ENCODE measurements at places on chromosomes 2 and 18.
A peak's percentile ranks its signal among the peaks of the same experiment; 100 is the strongest.

GRCh38 chr2:210003359-210003758, 921 bp downstream of the RPE start:
- DNase-seq, result no peak
- H3K27me3 ChIP-seq, result no peaks in the 10 kb centered on the region

DNA sequence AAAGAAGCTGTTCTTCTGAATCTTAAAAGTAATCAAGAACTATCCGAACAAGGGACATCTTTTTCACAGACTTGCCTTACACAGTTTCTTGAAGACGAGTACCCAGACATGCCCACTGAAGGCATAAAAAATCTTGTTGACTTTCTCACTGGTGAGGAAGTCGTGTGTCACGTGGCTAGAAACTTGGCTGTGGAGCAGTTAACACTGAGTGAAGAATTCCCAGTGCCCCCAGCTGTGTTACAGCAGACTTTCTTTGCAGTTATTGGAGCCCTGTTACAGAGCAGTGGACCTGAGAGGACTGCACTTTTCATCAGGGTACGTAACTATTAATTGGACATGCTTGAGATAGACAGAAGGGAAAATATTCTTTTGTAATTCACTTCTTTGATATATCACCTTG, 2.4 kb downstream of the MRPL44 start:
- peaks cover 33% of the 10 kb centered on the region for H3K4me1 ChIP-seq
- H3K27ac ChIP-seq, result no peak overlapping the region
- H3K36me3 ChIP-seq, result peaks cover 11% of the 10 kb centered on the region
- H3K27me3 ChIP-seq, result no peaks in the 10 kb centered on the region

- H3K27ac ChIP-seq, result no peak overlapping the region
- H3K4me1 ChIP-seq, result no peaks in the 10 kb centered on the region
- H3K27me3 ChIP-seq, result no peaks in the 10 kb centered on the region
- H3K4me3 ChIP-seq, result no peak overlapping the region
Observed at GRCh38 chr18:63843008-63843407, 44.5 kb upstream of the SERPINB2 start.

GRCh38 chr18:2971741-2972552, 41.0 kb downstream of the LPIN2 start:
- no peaks in the 10 kb centered on the region for H3K36me3 ChIP-seq
- peak overlapping the region; percentile 13 for H3K4me3 ChIP-seq
- no peaks in the 10 kb centered on the region for H3K27me3 ChIP-seq
- DNase-seq, result peak; percentile 57

DNA sequence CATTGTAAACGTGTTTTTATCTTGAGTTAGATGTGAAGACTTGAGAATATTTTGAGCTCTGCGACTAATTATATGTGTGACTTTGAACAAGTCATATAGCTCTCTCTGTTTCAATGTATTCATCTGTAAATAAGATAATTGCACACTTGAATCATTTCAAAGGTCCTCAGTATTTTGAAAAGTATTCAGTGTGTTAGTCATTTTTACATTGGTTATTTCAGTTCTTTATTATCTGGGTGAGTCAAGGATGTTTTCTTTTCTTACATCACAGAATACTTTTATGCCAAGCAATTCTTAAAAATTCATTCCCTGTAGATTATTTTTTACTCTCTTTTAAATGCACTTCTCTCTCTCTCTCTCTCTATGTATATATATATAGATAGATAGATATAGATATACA, 1098.0 kb upstream of the ZEB2 start:
- H3K4me1 ChIP-seq, result no peaks in the 10 kb centered on the region
- H3K27ac ChIP-seq, result no peak overlapping the region
- no peaks in the 10 kb centered on the region for H3K27me3 ChIP-seq
- H3K36me3 ChIP-seq, result no peaks in the 10 kb centered on the region
- no peak for DNase-seq

DNA sequence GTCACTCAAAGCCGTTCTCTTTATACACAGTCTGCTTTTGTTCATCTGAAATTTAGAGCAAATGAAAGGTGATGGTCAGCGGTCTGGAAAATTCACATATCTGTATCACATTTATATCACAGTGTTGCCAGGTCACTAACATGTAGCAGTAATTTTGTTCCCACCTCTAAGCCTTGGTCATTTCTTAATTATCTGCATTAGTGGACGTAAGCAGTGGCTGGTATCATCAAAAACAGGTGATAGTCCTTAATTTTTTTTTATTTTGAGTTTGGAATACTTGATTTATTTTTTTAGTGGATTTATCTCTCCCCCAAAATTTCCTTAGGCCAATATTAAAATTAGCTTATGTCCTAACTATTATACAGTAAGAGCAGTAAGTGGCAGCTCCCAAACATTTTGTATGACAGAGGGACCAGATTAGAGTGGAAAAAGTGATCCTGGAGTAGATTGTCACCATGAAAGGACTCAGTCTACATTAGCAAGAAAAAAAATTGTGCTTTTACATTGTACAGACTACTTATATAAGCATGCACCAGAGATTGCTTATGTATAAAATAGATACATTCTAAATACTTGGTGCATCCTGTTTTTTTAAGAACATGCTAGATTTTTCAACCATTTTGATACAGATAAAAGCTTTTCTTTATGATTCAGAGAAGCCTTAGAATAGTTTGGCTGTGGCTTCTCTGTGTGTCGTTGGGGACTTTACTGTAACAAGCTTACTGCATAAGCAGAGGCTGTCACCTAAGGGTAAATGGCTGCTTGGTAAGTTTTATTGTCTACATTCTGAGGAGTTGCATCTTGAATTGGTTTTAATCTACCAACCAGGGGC, 65.0 kb downstream of the MAPRE2 start:
- H3K4me1 ChIP-seq, result no peaks in the 10 kb centered on the region
- peaks cover 11% of the 10 kb centered on the region for H3K36me3 ChIP-seq
- no peaks in the 10 kb centered on the region for H3K27me3 ChIP-seq
- DNase-seq, result no peak
- no peak overlapping the region for H3K4me3 ChIP-seq
- no peak overlapping the region for H3K27ac ChIP-seq

GRCh38 chr2:240902615-240903041, 3.5 kb upstream of the CROCC2 start:
- no peaks in the 10 kb centered on the region for H3K4me1 ChIP-seq
- no peak overlapping the region for H3K4me3 ChIP-seq
- no peak for DNase-seq

- no peaks in the 10 kb centered on the region for H3K4me1 ChIP-seq
- no peak overlapping the region for H3K4me3 ChIP-seq
- peaks cover 55% of the 10 kb centered on the region for H3K36me3 ChIP-seq
Observed at GRCh38 chr2:48482313-48482712, 47.6 kb upstream of the STON1 start.

DNA sequence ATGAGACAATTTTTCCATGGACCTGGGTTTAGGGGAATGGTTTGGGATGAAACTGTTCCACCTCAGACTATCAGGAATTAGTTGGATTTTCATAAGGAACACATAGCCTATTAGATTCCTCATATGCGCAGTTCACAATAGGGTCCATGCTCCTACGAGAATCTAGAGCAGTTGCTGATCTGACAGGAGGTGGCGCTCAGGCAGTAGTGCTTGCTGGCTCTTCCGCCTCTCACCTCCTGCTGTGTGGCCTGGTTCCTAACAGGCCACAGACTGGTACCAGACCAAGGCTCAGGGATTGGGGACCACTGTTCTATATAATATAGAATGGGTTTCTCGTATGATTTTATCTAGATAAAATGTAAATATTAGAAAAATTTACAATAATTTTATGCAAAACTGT, 338.7 kb downstream of the CPS1 start:
- DNase-seq, result no peak
- H3K27ac ChIP-seq, result no peak overlapping the region
- no peaks in the 10 kb centered on the region for H3K4me1 ChIP-seq
- no peak overlapping the region for H3K4me3 ChIP-seq
- H3K27me3 ChIP-seq, result no peaks in the 10 kb centered on the region

GRCh38 chr2:31381601-31382000, 32.9 kb downstream of the XDH start:
- H3K4me1 ChIP-seq, result no peaks in the 10 kb centered on the region
- no peak overlapping the region for H3K4me3 ChIP-seq
- no peak overlapping the region for H3K27ac ChIP-seq
- H3K36me3 ChIP-seq, result no peaks in the 10 kb centered on the region
- DNase-seq, result no peak
- H3K27me3 ChIP-seq, result no peaks in the 10 kb centered on the region

- no peaks in the 10 kb centered on the region for H3K27me3 ChIP-seq
- H3K27ac ChIP-seq, result no peak within 1 kb of the TSS
- no peak for DNase-seq
- H3K4me1 ChIP-seq, result no peaks in the 10 kb centered on the region
- no peak within 1 kb of the TSS for H3K4me3 ChIP-seq
Observed at GRCh38 chr18:33440060-33441043, at the start of gene CCDC178. CCDC178 (minus strand) TSS chr18:33440721; CDS start chr18:33412088, 28,633 bp downstream.

DNA sequence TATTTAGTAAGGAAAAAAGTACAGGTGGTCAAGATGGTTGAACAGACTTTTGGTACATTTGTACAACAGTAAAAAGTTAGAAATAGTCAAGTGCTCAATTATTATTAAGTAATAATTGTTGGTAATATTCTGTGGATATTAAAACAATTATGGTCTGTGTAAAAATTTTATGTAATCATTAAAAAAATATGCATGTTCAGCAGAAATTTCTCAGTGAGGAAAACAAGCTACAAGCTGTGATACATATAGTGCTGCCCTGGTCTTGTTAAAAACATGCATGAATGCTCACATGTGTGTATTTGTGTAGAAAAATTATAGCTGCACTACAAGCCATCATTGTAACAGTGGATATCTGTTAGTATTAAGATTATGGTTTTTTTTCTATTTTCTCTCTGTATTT, 13.0 kb downstream of the KCNH7 start:
- H3K4me3 ChIP-seq, result no peak overlapping the region
- DNase-seq, result no peak
- no peaks in the 10 kb centered on the region for H3K4me1 ChIP-seq
- H3K27ac ChIP-seq, result no peak overlapping the region
- no peaks in the 10 kb centered on the region for H3K27me3 ChIP-seq

DNA sequence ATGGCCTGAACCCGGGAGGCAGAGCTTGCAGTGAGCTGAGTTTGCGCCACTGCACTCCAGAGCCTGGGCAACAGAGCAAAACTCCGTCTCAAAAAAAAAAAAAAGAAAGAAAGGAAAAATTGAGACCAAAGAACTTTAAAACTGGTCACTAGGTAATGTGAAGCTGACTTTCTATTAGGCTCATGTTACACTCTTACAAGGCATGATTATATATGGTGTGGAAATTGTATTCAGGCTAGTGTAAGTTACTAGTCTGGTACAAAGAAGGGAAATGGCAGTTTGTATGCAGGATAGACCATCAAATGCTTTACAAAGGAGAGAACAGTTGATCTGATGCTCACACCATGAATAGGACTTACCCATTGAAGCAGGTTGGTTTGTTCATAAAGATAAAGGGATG, 35.4 kb upstream of the ARMC9 start:
- H3K4me3 ChIP-seq, result no peak overlapping the region
- no peaks in the 10 kb centered on the region for H3K27me3 ChIP-seq
- H3K36me3 ChIP-seq, result peaks cover 35% of the 10 kb centered on the region
- H3K27ac ChIP-seq, result no peak overlapping the region

GRCh38 chr2:179129574-179130238, 79.8 kb upstream of the CCDC141 start:
- no peak overlapping the region for H3K4me3 ChIP-seq
- no peak overlapping the region for H3K27ac ChIP-seq
- H3K27me3 ChIP-seq, result no peaks in the 10 kb centered on the region
- H3K4me1 ChIP-seq, result no peaks in the 10 kb centered on the region
- no peaks in the 10 kb centered on the region for H3K36me3 ChIP-seq

DNA sequence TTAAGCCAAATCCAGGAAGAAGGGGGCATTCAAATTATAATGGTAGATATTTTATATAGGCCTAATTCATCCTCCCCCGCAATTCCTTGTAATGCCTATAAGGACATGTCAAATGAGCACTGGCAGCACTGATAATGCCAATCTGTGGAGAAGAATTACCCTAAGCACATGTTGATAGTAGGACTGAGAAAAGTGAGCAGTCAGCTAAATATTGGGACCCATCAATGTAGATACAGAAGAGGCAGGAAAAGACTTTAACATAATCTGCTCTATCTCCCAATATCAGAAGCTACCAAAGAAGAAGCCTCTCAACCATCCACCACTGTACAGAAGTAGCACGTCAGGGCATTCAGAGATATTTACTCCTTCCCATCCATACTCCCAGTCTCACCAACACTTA, 101.3 kb upstream of the REG3A start:
- H3K4me3 ChIP-seq, result no peak overlapping the region
- no peaks in the 10 kb centered on the region for H3K4me1 ChIP-seq
- no peaks in the 10 kb centered on the region for H3K27me3 ChIP-seq
- no peak overlapping the region for H3K27ac ChIP-seq

GRCh38 chr2:236946871-236947270, 138.8 kb upstream of the COPS8 start:
- no peak overlapping the region for H3K4me3 ChIP-seq
- no peaks in the 10 kb centered on the region for H3K36me3 ChIP-seq
- no peaks in the 10 kb centered on the region for H3K27me3 ChIP-seq
- H3K4me1 ChIP-seq, result no peaks in the 10 kb centered on the region
- no peak for DNase-seq

GRCh38 chr2:70431716-70432347, 121.8 kb downstream of the TGFA start:
- no peak for DNase-seq
- no peaks in the 10 kb centered on the region for H3K27me3 ChIP-seq
- no peak overlapping the region for H3K27ac ChIP-seq
- H3K4me3 ChIP-seq, result no peak overlapping the region

- H3K36me3 ChIP-seq, result no peaks in the 10 kb centered on the region
- no peak overlapping the region for H3K4me3 ChIP-seq
- no peaks in the 10 kb centered on the region for H3K4me1 ChIP-seq
- H3K27me3 ChIP-seq, result no peaks in the 10 kb centered on the region
- DNase-seq, result no peak
Observed at GRCh38 chr18:48238206-48238605, 171.0 kb downstream of the ZBTB7C start.

- H3K27ac ChIP-seq, result no peak overlapping the region
- DNase-seq, result no peak
- H3K27me3 ChIP-seq, result no peaks in the 10 kb centered on the region
- H3K4me1 ChIP-seq, result no peaks in the 10 kb centered on the region
Observed at GRCh38 chr2:158686210-158686691, 108.9 kb upstream of the DAPL1 start.

DNA sequence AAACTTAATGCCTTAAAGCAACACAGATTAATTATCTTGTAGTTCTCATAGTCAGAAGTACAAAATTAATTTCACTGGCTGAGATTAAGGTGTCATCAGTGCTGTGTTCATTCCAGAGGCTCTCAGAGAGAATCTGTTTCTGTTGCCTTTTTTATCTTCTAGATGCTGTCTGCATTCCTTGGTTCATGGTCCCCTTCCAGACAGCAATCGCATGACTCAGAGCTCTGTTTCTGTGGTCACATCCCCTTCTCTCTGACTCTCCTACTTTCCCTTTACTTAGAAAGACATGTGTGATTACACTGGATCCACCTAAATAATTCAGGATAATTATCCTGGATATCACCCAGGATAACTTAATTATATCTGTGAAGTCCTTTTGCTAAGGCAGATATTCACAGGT, 148.6 kb downstream of the MAIP1 start:
- H3K36me3 ChIP-seq, result no peaks in the 10 kb centered on the region
- no peak for DNase-seq
- no peaks in the 10 kb centered on the region for H3K4me1 ChIP-seq
- no peaks in the 10 kb centered on the region for H3K27me3 ChIP-seq
- H3K4me3 ChIP-seq, result no peak overlapping the region

Measured in effector memory CD4-positive, alpha-beta T cell (primary cell).